Effector memory CD4-positive, alpha-beta T cell (primary cell): ENCODE measurements at places on chromosomes 1 and 21.

DNA sequence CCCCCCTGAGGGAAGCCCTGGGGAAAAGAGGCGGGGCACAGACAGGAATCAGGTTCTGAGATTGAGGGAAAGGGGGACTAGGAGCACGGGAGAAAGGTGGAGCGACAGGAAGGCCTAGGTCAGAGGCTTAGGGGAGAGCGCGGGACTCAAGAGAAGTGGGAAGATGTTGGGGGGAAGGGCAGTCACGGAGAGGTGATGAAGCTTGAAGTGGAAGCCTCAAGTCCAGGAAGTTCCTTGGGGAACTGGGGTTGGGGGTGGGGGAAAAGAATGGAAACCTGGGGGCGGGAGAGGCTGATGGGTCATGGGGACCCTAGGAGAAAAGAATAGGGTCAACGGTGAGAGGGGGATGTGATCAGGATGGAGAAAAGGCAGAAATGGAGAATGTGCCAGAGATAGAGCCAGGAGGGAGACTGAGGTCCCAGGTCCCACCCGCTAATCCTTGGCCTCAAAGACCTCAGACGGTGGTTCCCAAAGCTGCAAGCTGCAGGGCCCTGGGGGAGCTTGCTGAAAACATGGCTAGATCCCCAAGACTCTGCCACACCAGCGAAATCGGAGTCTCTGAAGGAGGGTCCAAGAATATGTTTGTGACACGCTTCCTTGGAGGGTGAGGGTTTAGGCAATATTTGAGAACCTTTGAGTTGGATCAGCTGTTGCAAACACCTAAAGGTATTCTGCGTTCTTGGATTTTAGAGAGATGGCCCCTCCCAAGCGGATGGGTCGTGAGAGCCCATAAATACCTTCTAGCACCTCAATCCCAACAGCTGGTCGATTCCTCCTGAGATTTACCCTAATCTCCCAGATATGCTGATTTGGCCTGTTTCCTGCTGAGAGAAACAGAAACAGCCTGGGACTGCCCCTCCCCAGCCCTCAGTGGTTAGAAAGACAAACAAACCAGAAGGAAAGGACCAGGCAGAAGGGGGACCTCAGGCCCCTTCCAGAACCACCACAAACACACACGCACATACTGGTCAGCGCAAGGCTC lies 3.6 kb downstream of the C1orf232 start:
- DNase-seq: no peak

- DNase-seq: no peak
These were observed 19.4 kb downstream of the PLEKHA6 start for GRCh38 chr1:204340081-204340889.

GRCh38 chr21:40687625-40688024 lies 159.3 kb downstream of the DSCAM start:
- DNase-seq: no peak

GRCh38 chr1:235102259-235102582 lies 26.4 kb downstream of the TOMM20 start:
- no peak for DNase-seq

- no peak for DNase-seq
These were observed 96.2 kb downstream of the ZMYM4 start for GRCh38 chr1:35364741-35365140.

- no peak for DNase-seq
These were observed 335.7 kb upstream of the PROX1 start for GRCh38 chr1:213652109-213652508.

- no peak for DNase-seq
These were observed 27.7 kb downstream of the UBE4B start for GRCh38 chr1:10060311-10061100.

DNA sequence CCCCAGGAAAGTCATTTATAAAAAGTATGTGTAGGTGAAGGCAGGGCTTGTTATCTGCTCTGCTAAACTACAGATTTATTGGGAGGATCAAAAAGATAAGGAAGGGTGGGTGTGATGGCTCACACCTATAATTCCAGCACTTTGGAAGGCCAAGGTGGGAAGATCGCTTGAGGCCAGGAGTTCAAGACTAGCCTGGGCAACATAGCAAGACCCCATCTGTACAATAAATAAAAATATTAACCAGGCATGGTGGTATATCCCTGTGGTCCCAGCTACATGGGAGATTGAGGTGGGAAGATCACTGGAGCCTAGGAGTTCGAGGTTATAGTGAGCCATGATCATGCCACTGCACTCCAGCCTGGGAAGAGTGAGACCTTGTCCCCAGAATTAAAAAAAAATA lies 86.4 kb downstream of the NENF start:
- no peak for DNase-seq

GRCh38 chr1:10802944-10803715 lies 6.7 kb upstream of the CASZ1 start:
- DNase-seq: no peak

DNA sequence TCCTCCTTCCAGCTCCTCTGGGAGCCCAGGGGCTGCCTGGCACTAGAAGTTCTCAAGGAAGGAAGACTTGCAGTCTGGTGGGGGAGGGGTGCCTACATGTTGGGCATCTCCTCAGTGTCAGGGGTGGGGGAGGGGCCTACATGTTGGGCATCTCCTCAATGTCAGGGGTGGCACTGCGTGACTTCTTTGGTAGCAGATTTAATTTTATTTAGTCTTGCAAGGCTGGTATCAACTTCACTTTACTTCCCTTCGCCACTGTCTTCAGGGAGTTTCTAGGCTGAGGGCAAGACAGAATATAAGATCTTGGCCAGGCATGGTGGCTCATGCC lies 18.5 kb downstream of the ADORA1 start:
- DNase-seq: no peak

GRCh38 chr1:98422816-98423215 lies 238.7 kb upstream of the SNX7 start:
- DNase-seq: no peak

GRCh38 chr1:2463396-2463795 lies 12.7 kb upstream of the PLCH2 start:
- DNase-seq: no peak

- no peak for DNase-seq
These were observed 213.0 kb downstream of the DAB1 start for GRCh38 chr1:57210881-57211280.

DNA sequence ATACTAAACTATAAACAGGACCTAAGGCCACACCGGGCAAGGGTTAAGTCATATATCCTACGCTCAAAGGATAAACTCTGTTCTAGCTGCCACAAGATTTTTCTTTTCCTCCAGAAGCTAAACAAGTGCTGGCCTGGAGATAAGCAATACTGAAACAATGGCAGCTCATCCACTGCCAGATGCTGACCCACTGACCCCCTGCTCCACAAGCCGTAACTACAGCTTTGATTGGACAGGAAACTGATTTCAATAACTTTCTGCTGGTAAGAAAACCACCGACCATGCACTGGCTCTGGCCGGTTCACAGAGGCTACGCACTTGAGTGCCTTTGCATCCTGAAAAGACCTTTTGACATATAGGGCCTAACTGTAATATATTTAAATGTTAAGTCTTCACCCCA lies 51.3 kb upstream of the PLA2G2C start:
- DNase-seq: no peak

GRCh38 chr1:184457500-184457899 lies 70.7 kb downstream of the C1orf21 start:
- DNase-seq: no peak

- no peak for DNase-seq
These were observed 26.6 kb downstream of the TMEM51 start for GRCh38 chr1:15180189-15180588.

DNA sequence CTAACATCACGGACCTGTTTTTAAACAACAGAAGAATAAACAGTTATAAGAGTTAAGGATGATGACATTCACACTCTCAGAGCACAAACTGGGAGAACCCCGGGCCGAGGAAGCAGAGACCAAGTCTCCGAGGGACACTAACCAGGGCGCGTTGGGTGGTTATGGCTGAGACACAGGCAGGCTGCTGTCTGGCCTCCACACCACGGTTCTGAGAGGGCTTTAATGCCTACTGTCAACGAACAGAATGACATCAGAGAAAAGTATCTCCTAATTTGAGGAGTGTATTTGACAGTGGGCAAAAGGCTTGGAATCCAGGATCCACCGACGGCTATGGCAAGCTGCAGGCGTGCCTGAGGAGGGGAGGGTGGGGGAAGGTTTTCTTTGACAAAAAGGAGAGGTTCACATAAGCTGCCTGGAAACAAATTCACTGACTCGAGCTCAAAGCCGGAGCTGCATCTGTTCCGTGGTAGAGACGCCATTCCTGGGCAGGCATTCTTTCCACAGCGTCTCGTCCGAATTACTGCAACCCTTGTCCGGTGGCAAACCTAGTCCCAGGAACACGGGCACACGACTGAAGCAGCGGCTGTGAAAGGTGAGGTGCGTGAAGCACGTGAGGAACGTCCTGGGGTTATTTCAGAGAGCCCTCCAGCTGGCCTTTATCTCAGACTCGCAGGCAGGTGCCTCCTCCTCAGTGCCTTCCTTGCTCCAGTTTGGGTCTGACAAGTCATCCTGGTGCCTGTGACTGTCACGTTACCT lies 9.4 kb downstream of the POFUT2 start:
- DNase-seq: no peak

- no peak for DNase-seq
These were observed 5.3 kb downstream of the IVNS1ABP start for GRCh38 chr1:185311589-185312225.

DNA sequence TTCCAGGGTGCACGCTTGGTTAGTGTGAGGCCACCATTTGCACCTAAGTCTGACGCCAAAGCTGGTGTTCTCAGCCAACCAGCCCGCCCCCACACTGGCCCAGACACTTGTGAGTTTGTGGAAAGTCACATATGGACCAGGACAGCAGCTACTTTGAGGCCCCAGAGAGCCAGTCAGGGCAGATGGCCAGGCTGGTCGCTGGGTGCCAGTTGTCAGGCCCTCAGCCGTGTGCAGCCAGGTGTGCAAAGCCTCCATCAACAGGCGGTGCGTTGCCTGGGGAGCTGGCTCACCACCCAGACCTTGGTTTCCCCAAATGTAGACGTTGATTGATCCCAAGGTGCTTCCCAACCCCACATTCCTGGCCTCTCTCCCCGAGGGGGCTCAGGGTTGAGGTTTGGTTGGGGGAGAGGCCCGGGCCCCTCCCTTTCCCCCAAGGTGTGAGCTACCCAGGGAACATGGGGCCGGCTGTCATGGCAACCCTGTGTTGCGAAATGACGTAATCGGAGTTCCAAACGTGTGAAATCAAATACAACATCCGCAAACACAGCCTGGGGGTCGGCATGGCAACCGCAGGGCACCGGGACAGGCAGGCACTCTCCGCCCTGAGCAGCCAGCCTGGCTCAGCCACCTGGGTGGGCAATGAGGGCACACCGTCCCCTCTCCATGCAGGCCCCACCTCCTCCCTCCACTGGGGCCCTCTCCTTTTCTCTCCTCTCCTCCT lies 42.2 kb upstream of the WNT4 start:
- DNase-seq: no peak

- no peak for DNase-seq
These were observed 79.8 kb upstream of the CYYR1 start for GRCh38 chr21:26652854-26653253.

DNA sequence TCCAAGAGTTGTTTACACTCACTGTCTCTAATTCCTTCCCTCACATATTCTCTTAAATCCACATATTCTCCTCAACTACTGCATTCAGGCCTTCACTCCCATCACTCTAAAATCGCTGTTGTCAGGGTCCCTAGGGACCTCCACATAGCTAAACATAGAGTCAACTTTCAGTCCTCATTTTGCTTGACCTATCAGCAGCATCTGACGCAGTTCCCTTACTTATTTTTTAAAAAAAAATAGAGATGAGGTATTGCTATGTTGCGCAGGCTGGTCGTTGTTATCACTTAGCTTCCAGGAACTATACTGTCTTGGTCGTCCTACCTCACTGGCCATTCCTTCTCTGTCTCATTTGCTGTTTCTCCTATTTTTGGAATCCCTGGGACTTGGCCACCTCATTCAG lies 11.7 kb upstream of the PLEKHO1 start:
- DNase-seq: no peak

DNA sequence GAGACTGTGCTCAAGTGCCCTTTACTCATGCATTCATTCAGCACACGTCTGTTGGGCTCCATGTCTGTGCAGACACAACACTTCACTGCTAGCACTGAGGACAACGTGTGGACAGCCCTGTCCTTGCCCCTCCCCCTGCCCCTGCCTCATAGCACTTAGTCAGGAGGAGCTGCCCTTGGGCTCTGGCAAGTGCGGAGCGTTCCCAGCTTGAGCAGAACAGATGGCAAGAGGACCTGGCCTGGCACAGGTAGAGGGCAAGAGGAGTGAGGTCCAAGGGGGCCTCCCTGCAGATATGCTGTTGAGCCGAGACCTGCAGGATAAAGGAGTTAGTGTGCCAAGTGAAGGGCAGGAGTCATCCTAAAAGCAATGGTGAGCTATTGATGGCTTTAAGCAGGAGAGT lies 81.3 kb downstream of the GRIK3 start:
- no peak for DNase-seq

- DNase-seq: no peak
These were observed at the start of gene FAM167B for GRCh38 chr1:32246888-32247273. Gene FAM167B, plus strand, starts transcription at chr1:32247222. Its CDS starts 200 bp downstream, at chr1:32247422.
